Stimulated activated CD4-positive, alpha-beta T cell treated with anti-CD3 and anti-CD28 coated beads, TNF-alpha, amount 100 ng/mL, for 48 hours (primary cell): ENCODE measurements at places on chromosomes 11 and 22.

DNA sequence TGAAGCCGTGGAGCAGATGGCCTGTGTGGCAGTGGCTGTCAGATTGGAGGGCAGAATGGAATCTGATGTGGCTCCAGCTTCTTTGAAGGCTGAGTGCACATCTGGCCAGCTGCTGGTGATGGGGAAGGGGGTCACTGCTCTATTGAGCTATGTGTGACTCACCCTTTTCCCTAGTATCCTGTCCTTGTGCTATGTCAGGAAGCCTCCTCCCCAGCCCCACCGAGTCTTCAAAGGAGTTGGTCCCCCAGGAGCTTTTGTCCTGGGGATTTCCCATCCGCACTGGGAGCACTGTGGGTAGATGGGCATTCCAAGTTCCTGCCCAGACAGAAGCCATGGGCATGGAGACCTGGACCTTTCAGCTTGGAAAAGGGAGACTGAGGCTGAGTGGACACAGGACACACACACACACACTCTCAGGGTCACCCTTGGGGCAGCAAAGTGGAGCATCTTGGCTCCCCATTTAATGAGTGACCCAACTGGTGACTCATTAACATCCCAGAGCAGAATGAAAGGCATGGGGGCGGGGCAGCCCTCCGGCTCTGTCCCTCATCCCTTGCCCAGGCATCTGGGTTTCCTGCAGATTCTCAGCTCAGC is 3.3 kb downstream of the SERPINH1 start:
- DNase-seq = no peak

GRCh38 chr11:73466643-73467042 is 90.4 kb downstream of the RELT start:
- no peak for DNase-seq

DNA sequence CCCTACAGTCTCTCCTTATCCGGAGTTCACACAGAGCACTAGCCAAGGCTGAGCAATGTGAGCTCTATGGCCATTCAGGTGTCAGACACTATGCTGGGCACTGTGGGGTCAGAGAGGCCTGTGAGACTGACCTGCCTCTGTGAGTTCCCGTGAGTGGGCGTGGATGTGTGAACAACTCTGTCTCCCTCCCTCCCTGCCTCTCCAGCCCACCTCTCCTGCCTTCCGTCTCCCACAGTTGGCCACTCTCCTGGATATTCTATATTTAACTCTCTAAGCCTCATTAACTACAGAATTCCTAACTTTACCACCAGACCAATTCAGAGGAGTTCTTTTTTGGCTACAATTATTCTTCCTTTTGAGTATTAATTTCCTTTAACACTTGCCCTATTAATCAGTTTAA is 191.6 kb upstream of the NCAM1 start:
- DNase-seq = no peak

DNA sequence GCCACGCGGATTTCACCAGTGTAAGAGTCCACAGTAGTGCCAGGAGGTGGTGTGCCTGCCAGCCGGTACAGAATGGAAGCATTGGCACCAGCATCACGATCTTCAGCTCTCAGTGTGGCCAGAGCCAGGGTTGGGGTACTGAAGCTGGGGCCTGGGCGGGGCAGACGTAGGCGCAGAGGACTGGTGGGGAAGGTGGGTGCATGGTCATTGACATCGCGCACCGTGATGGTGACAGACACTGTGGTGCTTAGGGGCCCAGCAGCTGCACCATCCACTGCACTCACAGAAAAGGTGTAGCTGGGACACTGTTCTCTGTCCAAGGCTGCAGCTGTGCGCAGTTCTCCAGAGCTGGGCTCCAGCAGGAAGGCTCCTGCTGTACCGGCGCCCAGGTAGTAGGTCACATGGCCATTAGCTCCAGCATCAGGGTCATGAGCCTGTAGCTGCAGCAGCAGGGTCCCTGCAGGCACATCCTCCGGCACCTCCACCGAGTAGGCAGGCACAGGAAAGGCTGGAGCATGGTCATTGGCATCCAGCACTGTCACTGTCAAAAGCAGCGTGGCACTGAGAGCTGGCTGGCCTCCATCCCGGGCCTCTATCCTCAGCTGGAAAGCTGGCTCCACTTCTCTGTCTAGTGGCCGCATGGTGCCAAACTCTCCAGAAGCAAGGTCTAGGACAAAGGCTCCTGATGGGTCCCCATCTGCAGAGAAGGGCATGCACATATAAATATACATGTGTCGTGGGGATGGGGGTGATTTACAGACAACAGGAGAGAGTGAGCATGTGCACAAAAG is 7.9 kb upstream of the TPP1 start:
- no peak for DNase-seq

GRCh38 chr11:122754553-122755322 is 83.6 kb upstream of the CRTAM start:
- no peak for DNase-seq

DNA sequence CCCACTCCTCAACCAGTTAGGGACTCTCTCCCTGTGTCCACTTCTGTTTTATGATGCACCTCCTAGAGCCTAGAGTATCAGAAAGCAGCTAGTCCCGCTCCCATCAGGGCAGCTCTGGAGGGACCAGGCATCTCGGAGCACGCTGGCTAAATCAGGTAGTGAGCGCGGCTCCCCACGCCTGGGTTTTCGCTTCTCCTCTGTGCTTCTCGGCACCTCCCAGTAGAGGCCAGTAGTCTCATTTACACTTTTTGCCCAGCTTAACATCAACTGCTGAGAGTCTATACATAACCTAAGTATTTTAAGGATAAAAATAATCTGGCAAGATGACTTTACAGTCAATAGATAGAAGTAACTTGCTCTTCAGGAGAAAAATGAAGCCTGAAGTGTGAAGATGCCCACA is 473.8 kb downstream of the OPCML start:
- no peak for DNase-seq

GRCh38 chr11:11444027-11444803 is 91.2 kb upstream of the CSNK2A3 start:
- no peak for DNase-seq
